NCI-H1694 (cell line): ENCODE measurements at places on chromosomes 2 and 18.

GRCh38 chr2:169469952-169470572 lies 9.2 kb upstream of the BBS5 start:
- no peak for DNase-seq

- DNase-seq, result no peak
Measured at GRCh38 chr2:127379712-127380355, 7.9 kb downstream of the MAP3K2 start.

DNA sequence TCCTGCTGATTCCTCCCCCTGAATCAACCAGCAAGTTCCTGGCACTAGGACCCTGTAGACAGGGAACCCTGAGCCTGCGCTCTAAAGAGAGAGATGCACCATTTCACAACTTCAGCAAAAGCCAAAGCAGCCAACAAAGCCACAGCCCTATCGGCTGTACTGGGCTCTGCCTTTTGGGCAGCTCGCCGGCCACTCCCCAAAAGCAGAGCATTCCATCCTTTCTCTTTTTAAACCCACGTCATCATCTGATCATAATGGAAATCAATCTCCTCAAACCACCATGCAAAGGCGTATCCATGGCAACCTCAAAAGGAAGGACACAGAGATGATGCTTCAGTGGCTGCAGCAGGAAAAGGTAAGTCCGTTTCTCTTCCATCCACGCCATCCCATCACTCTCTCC lies 5.3 kb upstream of the DCTN1 start:
- no peak for DNase-seq

GRCh38 chr2:73927344-73927743 lies 664 bp downstream of the DGUOK start:
- DNase-seq, result no peak

GRCh38 chr2:74387346-74387745 lies 7.2 kb upstream of the DCTN1 start:
- DNase-seq, result no peak

GRCh38 chr2:238635647-238636051 lies 208.9 kb downstream of the ASB1 start:
- DNase-seq, result no peak
